ENCODE measurements at places on chromosomes 5 and 9. TPM values are rescaled to one million over a fixed set of nuclear protein-coding genes. Genes with fewer than 3 reads are reported as not detected.

Gene NRARP
- total RNA-seq: 11.3 TPM

Gene ZNF618
- 12.0 TPM for total RNA-seq

Gene SLCO4C1
- total RNA-seq: 39.8 TPM

Gene STK32A
- total RNA-seq: 7.7 TPM

Gene PCDHGC4
- 0.79 TPM for total RNA-seq
